ENCODE measurements at places on chromosomes 7 and 10.

- DNase-seq = no peak
Measured at GRCh38 chr7:80444811-80445210, 67.1 kb downstream of the GNAT3 start.

DNA sequence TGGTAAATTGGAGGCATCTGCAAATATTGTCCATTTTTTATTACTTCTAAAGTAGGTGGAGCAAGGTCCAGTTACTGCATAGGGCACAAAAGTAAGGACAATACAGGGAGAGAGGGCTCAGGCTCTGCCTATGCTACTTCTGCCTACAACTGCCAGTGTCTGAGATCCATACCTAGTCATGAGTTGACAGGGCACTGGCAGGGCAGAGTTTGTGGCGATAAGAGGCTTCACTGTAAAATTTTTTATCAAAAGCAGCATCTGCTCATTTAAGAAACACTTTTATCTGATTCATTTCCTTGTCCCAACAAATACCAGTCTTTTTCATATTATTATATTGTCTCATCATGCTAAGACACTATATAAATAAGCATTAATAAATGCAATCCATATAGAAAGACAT lies 178.0 kb downstream of the LRRN3 start:
- no peak for DNase-seq

DNA sequence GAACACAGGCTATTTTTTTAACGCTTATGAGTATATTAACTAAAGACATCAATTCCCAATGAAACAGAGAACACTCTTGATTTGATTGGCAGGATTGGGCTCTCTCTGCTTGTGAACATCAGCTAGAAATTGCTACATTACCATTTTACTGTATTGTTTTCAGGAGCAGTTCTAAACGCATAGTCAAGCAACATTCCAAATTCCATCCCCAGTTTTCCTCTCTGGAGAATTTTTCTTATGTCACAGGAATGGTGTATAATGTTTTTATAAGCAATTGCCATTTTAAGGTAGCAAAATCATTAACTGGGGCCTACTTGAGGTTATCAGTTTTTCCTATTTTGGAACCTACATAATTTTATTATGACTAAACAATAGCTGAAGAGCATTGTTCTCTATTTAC lies 276.9 kb upstream of the LRRN3 start:
- no peak for DNase-seq

DNA sequence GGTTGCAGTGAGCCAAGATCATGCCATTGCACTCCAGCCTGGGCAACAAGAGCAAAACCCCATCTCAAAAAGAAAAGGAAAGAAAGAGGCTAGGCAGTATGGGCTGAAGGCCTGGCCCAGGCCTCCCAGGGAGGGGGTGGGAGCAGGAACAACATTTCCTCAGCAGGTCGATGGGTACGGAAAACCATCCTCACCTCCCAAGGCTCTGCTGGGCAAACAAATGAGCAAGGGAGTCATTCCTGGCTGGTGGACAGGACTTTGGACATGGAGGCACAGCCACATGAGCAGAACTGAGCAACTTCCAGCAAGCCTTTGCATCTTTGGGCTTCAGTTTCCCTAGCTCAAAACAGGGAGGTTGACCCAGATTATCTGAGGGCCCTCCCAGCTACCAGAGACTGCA lies 13.0 kb downstream of the OGDHL start:
- no peak for DNase-seq

- peak; percentile 75 for DNase-seq
Measured at GRCh38 chr7:95686109-95686508, 86.2 kb upstream of the DYNC1I1 start.

DNA sequence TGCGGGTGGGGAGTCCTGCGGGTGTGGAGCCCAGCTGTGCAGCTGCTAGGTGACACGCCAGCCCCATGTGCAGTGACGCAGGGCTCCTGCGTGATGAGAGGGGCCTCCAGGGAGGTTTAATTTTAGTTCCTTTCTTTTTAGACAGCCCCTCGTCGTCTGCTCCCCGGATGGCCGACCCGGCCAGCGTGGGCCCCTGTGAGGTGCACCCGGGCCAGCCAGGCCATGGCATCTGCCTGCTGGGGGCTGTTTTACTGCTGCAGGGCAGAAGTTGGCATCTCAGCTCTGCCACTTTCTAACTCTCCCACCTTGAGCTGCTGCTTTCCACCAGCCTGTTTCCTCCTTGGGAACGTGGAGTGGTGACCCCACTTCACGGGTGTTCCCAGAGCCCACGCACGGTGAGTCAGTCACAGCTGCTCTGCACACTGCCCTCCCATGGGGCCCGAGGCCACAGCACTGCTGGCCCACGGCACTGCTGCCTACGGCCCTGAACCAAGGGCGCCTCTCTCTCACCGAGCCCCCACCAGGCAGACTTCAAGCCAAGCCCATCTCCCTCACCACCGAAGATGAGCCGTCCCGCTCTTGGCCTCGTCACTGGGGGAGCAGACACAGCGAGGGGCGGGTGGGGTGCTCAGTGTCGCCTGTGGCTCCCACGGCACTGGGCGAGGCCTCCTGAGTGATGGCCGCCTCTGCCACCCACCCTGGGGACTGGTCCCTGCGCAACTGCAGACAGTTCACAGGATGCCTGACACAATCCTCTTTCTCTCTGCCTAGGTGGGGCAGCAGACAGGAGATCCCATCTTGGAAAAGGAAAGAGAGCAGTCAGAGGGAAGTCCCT lies 21.3 kb downstream of the CYP2W1 start:
- DNase-seq = no peak

DNA sequence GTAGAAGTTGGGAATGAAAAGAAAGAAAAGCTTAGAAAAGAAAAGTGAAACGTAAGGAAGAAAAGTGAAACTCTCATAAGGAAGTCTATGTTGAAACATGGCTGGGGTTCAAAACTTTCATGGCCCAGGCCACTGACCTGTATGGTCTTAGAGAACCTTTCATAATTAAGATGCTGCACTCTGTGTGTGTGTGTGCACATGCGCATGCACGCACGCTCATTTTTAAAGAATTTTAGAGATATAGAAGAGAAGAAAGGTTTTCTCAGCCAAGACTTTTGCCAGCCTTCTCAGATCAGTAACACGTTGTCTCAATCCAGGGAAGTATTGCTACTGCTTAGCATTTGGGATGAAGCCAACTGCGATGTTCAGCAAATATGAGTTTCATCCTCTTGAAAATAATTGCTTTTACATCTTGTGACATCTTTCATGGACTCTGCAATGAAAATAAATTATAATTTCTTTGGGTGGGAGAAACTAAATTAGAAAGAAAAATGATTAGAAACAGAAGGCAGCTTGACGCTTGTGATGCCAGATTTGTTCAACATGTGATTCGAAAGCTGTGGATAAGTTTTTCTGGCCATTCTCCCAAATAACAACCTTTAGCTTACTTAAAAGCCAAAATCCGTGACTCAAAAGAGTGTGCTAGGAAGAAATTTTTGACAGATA lies 16.2 kb upstream of the SLC26A4 start:
- DNase-seq = no peak

DNA sequence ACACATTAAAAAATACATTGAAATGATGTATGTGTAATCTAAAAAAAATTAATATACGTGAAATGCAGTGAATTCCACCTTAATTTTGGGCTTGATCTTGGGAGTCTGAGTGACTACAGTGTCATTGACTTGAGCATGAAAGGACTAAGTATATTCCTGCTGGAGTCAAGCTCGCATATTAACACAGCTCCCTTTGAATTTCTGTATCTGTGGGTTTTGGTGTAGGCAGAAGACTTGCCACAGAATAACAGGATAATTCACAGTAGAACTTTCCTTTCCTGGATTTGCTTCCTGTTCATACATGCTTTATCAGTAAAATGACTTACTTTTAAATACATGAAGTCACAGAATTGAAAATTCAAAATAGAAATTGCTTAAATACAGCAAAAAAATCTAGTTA lies 55.3 kb downstream of the PPP1R9A start:
- DNase-seq = no peak

DNA sequence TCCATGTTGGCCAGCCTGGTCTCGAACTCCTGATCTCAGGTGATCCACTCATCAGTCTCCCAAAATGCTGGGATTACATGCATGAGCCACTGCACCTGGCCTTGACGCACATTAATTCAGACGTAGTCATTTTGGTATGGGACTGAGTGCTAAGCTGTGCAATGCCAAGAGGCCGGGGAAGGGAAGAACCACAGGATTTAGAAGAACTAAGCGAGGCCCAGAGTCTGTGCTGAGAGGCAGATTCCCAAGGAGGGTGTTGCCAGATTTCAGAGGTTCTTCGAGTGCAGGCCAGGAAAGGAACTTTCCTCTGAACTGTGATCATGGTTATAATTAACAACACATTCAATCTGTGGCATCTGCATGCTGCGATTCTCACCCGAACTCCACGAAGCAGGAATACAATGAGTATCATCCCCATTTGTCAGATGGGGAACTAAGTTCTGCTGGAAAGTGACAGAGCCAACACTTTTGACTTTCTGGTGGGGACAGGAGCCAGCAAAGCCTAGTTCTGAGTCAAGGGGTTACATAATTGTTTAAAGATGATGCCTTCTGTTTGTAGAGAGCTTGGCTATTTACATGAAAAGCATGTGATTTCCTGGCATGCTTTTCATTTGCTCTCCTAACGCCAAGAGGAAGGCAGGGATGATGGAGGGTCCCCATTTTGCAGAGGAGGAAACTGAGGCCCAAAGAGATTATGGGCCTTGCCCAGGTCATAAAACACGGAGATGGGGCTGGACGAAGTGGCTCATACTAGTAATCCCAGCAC lies 6.2 kb upstream of the ZAN start:
- DNase-seq = no peak

DNA sequence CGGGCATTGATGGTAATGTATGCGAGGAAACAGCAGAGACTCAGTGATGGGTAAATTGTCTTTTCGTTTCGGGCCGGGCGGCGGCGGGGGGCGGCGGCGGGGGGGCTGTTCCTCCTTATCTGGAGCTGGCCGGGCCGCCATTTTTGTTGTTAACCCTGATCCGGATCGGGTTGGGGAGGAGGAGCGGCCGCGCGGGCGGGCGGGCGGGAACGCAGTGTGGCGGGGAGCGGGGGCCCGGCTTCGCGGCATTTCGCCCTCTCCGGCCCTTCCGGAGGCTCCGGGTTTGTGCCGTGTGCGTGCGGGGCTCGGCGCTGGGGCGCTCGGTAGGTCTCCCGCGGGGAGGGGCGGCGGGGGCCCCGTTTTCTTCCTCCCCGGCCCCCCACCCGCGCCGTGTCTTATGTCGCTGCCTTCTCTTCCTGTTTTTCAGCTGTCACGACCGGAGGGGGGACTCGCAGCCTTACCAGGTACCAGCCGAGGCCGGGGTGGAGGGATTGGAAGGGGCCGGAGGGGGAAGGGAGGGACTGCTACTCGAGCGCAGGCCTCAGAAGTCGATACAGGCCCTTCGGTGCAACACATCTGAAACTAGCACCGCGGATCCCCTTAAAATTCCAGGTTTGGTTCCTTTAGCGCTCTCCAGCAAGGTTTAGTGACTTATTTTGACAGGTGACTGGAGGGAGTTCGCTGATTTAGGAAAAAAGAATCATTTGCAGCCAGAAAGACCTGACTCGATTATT lies 820 bp downstream of the WAC start:
- DNase-seq = peak; percentile 22

DNA sequence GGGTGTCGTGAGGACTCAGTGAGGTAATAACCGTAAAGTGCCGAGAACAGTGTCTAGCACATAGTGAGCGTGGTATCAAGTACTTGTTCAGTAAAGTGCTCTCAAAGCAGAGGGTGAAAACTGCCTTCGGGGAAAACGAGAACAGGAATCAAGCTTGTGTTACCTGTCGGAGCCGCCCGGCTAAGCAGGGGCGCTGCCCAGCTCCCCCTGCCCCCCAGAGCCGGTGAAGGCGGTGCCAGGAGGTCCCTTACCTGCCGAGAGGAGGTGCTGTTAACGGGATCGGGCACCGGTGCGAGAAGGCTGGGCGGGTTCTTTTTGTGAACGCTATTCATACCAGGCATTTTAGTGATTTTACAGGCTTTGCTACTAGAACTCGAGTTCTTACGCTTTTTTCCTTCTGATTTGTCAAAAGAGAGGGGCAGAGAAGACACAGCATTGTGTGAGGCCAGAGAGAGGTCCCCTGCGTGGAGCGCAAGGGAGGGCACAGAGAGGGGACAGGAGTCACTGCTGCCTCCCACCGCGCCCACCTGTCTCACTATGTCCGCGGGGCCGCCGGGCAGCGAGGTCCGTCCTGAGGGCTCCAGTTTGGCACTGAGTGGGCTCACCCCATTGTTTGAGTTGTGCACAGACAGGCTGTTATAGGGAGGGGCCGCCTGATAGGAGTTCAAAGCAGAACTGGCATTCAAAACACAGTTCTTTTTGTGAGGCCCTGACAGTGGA lies 32.5 kb upstream of the EFCAB10 start:
- no peak for DNase-seq

DNA sequence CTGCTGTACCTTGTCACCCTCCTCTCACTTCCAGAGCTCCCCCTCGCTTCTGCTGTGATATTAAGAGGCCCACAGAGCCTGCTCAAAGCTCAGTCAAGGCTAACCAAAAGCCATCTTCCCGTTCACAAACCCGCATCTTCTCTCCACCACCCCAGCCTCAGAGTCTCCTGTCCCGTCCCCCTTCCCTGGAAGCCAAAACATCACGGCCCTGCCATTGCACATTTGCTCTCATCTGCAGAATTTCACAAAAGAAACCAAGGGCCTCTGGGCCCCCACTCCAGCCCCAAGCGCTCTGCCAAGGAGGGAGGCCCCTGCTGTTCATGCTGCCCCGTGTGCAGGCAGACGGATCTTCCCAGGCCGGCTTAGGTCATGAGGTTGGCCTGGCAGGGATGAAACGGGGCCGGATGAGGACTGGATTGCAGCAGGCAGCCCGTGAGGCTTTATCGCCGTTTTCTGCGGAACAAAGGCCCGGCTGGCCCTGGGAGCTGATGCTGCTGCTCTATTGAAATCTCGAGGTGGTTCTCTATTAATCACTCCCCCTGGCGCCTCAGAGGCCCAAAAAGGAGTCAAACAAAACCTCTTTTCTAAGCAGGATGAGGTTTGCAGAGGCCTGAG lies 31.6 kb upstream of the FOXK1 start:
- no peak for DNase-seq

- DNase-seq = peak; percentile 41
Measured at GRCh38 chr7:151520419-151521261, 945 bp upstream of the RHEB start.

DNA sequence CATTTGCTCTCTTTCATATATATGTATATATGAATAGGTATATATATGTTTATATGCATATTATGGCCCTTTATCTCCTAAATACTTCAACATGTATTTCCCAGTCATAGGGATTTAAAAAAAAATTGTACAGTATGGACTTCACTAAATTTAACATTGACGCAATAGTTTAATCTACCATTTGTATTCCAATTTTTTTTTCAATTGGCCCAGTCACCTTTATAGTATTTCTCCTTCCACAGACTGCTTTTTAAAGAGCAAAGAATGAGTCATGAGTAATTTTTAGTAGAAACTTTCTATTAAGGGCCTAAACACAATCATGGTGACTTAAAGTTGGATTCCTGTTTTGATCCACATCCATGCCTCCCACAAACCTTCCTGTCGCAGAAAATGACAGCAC lies 20.5 kb downstream of the CCSER2 start:
- no peak for DNase-seq

GRCh38 chr7:79453558-79454360 lies at the start of gene MAGI2:
Gene MAGI2, minus strand, starts transcription at chr7:79453667. Its CDS starts 347 bp downstream, at chr7:79453320.
- DNase-seq = peak; percentile 56

DNA sequence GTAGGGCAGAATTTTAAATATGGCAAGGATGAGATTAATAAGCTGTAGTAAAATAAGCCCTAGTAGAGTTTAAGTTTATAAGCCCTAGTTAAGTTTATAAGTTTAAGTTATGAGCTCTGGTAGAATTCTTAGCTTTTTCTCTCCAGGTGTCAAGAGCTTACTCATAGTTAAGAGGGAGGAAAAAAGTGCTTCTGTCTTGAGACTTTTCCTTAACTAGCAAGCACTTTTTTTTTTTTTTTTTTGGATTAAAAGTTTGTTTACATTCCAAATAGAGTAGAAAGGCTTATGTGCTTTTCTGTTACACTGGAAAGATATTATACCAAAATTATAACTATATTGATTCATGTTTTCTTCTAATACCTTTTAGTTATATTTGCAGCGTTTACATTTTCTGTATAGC lies 25.5 kb upstream of the MPP7 start:
- no peak for DNase-seq

Measured in NCI-H2171 treated with DMSO at 0.1 percent for 48 hours (cell line).